ENCODE measurements at places on chromosomes 3 and 15.

- no peak for DNase-seq
Observed at GRCh38 chr3:158731486-158731885, 771 bp downstream of the RARRES1 start.

GRCh38 chr15:37019479-37020433, 80.6 kb downstream of the MEIS2 start:
- DNase-seq = no peak

GRCh38 chr3:143095813-143096212, 23.8 kb upstream of the CHST2 start:
- DNase-seq = no peak

- no peak for DNase-seq
Observed at GRCh38 chr3:64878362-64878761, 190.6 kb upstream of the ADAMTS9 start.

DNA sequence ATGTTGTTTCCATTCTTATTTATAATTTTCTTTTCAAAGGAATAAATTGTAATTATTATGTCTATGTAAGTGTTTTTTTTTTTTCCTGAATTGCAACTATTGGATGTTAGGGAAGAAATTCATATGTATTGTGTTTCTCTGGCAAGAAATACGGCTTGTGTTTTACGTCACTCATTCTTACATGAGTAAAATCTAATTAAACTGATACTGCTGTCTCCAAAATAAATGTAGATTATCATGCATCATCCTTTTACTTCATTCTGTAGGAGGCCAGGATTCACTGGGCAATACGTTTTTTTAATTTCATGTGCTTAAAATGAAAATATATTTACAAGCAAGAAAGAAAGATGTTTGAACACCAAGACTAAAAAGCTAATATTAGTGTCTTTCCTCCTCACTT, 590.8 kb downstream of the OTOL1 start:
- no peak for DNase-seq

- no peak for DNase-seq
Observed at GRCh38 chr3:102183186-102183585, 251.6 kb upstream of the ZPLD1 start.

- DNase-seq = no peak
Observed at GRCh38 chr3:44926172-44926571, 49.8 kb downstream of the ZDHHC3 start.

DNA sequence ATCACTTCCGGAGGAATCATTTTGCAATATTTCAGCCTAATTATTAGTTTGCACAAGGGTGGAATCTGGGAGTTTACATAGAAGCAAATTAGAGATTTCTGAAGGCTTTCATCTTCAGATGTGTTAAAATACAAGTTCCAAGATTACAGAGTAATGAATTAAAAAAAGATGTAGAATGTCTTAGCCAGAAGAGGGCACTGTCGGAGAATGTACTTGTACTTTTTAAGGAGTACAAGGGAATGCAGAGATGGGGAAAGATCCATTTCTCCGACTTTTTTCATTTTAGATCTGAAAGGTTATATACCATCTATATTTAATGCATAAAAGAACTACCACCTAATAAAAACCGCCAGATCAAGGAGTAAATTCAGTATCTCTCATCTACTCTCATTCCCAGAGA, 43.1 kb upstream of the WDR5B start:
- no peak for DNase-seq

- no peak for DNase-seq
Observed at GRCh38 chr3:187773233-187774184, 28.2 kb upstream of the BCL6 start.

DNA sequence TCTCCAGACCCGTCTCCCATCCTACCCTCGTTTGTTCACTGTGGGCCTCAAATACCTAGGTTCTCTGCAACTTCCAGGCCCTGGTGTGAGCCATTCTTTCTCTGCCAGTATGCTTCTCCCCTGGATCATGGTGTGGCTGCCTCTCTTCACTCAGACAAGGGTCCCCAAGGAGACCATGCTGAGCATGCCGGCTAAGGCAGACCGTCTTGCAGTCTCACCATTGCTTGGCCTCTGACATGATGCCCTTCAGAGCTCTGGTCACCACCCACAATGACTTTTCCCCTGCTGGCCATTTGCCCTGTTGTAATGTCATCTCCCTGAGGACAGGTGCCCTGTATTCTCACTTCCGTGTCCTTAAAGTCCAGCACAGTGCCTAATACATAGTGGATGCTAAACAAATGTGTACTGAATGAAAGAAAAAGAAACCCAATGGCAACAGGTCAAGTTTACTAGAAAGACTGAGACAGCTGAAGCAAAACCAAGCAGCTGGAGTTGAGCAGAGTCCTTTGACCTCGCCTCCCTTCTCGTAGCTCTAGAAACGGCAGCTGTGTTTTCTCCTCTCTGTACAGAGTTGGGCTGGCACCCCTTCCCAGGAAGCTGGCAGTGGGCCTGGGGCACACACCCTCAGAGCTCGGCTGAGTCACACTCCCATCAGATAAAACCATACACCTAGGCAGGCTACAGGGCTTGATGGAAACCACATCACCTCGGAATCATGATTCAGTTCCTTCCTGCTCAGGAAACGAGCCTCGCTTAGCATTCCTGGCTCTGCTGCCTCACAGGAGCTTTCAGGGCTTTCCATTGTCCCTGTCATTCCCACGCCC, 8.6 kb downstream of the TLR9 start:
- DNase-seq = peak; percentile 36

DNA sequence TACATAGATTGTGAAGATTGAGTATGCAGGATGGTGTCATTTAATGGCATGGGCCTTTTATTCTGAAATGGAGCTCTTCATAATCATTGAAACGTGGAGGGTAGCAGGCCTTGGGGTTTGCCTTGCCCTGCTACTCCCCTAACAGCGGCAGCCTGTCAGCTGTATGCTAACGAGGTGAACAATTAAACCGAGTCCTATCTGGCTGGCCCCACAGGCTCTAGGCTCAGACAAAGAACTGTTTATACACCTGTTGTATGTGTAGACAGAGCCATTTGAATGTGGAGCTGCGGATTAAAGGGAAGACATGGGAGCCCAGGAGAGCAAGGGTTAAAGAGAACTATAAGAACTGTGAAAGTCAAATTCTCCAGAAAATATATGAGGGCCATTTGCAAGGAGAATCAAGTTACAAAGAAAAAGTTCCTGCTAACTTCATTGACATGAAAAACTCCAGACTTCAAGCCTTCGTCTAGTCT, 116.7 kb upstream of the CGNL1 start:
- no peak for DNase-seq

- DNase-seq = no peak
Observed at GRCh38 chr3:194205675-194206133, 69.8 kb downstream of the HES1 start.

DNA sequence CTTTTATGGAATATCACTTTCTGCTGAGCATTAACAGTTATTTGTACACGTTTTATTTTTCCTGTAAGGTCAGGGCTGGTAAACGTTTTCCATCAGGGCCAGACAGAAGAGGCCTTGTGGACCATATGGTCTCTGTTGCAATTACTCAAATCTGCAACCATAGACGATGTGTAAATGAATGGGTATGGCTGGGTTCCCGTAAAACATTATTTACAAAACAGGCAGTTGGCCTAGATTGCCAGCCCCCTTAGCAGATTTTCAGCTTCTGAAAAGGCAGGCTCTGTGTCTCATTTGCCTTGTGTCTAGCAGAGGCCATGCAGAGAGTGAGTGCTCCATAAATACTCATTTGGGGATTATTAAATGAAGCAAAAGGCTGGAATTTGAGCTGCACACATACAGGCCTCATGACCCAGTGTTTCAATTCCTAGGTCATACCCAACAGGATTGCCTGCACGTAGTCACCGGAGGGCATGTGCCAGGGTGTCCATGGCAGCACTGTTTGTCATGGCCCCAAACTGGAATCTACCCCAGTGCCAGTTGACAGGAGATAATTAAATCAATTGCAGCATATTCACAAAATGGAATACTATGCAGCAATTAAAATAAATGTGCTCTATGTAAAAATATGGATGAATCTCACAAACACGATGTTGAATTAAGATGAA, 51.3 kb downstream of the GPD1L start:
- DNase-seq = no peak

- no peak for DNase-seq
Observed at GRCh38 chr3:10160925-10161324, 3.8 kb upstream of the IRAK2 start.

DNA sequence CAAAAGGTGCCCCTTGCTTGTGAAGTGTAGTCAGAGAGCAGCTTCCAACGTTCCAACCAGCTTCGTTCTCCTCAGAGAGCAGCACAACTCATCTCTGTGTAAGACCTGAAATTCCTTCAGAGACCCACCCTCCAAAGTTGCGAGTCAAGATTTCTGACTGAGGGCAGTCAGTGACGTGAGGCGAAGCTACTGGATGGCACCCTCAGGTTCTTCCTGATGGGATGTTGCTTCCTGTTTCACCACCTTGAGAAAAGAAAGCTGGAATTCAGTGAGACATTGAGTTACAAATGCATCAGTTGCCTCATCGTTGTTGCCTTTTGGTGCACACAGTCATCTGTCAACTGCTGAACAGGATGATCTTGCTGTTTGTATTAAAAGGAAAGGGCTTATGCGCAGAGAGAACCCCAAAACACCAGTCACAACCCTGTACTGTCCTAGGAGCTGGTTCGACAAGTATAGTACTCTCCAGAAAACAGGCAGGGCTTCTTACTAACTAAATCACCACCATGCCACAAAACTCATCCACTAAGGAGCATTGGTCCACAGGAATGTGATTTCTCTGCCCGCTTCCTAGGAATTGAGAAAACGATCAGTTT, at the start of gene CERS3:
Gene CERS3 (minus strand): TSS at position 118 of the 596 bp plus-strand sequence. CDS start 27,101 bp downstream, outside the sequence.
- no peak for DNase-seq

DNA sequence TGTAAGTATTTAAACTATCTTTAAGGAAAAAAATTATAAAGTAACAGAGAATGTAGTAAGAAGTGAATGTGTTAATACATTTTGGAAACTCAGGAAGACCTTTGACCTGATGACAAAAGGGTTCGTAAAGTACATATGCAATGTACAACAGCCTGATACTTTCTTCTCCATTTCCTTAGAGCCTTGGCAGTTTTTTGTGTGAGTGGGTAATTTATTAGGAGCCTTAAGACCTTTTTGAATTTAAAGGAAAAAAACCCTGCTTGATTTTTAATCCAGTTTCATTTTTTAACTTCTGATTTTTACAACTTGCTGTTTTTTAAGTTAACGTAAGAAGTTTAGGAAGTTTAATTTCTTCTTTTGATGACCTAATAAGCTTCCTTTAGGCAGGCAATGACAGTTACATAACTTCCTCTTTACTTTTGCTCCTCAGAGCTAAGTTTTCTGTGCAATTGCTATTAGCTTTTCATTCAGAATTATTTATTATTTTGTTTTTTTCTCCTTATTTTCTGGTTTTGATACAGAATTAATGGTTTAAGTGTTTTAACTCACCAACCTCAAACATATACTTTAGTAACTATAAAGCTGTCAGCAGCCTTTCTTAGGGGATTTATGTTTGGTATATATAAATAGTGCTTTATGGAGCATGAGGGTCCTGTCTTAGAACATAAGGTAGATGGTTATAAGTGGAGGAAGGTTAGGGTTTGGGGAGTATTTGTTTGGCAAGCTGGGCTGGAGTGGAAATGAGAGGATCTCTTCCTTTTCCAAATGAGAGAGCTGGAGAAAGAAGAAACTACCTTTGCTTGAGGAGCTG, 35.2 kb downstream of the ARMC8 start:
- DNase-seq = no peak

- no peak for DNase-seq
Observed at GRCh38 chr3:122974764-122975162, 52.8 kb downstream of the SEMA5B start.

DNA sequence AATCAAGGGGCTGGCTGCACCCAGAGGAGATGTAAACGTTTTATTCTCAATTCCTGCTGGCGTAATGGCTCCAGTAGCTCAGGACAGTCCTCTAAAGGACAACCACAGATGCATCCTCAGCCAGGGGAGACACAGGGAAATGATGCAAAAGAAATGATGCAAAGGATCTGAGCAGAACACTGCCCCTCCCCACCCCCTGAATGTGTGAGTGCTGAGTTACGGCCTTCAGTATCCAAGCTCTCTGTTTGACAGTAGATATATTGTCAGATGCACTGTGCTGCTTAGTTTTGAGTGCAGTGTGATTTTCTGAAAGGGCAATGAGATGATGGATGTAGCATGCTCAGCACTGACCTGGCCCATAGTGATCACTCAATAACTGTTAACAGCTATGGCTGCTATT, 41.4 kb upstream of the CTDSPL start:
- DNase-seq = no peak

- no peak for DNase-seq
Observed at GRCh38 chr3:129207479-129207878, 23.8 kb upstream of the CNBP start.

DNA sequence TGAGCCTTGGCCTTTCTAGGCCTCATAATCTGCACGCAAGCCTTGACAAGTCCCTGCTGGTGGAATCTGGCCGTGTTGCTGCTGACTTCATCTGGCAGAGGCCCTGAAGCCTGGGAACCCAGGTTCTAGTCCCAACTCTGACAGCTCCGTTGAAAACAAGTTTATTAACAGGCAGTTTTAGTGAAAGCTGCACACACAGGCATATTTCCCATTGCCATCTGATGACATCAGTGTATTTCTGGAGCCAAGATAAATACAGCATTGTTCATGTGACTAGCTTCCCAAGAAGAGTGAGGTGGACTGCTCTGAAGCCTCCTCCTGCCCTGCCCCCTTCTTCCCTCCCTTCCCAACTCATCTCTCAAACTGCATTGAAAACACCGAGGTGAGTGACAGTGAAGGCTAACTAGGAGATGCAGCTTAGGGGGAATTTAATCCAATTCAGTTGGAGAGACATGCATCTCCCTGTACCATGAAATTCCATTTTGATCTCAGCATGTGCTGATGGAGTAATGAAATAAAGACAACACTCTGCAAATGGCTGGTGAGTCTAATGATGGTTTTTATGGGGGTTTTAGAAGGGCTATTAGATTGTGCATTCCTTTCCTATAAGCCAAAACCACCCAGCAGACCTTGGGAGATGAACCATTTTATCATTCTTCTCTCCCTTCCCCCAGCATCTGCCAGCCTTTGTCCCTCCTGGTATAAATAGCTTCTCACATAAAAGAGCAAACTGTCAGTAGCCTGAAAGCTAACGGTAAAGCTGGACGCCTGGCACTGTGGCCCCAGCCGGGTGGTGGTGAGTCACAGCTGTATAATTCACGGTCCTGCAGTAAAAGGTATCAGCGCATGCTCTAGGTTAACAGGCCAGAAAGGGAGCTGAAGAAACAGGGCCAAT, 38.0 kb downstream of the PRICKLE2 start:
- peak; percentile 16 for DNase-seq

DNA sequence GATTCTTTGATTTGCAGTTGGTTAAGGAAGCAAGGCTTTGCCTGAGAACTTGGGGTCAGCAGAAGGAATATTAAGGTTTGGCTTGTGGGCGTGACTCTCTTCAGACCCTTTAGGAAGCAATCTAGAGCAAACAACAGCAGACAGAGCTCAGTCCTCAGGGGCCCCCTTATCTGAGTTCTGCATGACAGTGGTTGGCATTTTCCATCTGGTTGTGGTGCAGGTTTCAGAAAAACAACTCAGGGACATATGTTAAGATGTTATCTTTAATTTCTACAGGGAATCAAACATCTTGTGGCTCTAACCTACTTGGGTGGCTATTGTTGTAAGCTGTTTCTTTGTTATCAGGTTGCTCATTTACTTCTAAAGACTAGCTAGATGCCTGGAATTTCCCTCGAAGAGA, 141.4 kb downstream of the VPS8 start:
- no peak for DNase-seq

- DNase-seq = peak; percentile 66
Observed at GRCh38 chr3:58117561-58118181, 93.1 kb downstream of the DNASE1L3 start.

- peak; percentile 64 for DNase-seq
Observed at GRCh38 chr3:139935016-139935865, at the start of gene CLSTN2. CLSTN2 (plus strand) TSS chr3:139935185.

- no peak for DNase-seq
Observed at GRCh38 chr3:174169736-174170135, 689.4 kb upstream of the NAALADL2 start.

GRCh38 chr3:197539651-197540051, 16.1 kb downstream of the BDH1 start:
- no peak for DNase-seq
